ENCODE measurements at places on chromosomes 3 and 15.

- DNase-seq: no peak
Observed at GRCh38 chr3:48993834-48994233, 3.8 kb downstream of the P4HTM start.

DNA sequence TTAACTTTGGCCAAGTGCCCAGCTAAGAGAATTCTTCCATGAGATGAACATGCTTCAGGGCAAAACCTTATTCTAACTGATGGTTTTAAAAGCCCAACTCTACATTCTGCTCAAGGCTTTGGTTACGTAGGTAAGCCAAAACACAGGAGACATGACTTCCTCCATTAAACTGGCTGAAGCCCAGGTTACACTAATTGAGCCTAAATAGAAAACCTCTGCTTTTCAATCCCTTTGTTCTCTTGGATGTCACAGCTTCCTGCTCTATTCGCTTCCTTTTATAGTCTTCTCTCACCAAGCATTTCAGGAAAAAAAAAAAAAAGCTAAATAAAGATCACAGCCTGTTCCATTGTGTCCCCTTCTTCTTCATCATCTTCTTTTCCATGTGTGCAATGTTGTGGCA, 420.4 kb downstream of the TIGIT start:
- DNase-seq: no peak

DNA sequence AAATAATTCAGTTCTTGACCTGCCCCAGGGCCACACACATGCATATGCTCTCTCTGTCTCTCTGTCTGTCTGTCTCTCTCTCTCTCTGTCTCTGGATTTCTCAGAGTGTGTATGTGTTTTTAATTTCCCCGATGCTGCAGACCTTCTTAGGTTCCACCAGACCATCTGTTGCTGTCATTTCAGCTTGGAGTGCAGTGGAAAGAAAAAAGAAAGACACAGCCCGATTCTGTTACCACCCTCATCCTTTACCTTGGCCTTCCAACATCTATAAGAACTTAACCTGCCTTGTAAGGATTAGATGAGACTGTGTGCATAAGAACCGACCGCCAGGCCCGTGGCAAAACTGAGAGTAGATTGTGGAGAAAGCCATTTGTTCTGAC, 9.7 kb upstream of the PGPEP1L start:
- DNase-seq: no peak

GRCh38 chr3:123733805-123734526, 149.1 kb upstream of the HACD2 start:
- DNase-seq: no peak

- no peak for DNase-seq
Observed at GRCh38 chr3:141725036-141725435, 13.1 kb upstream of the RNF7 start.

DNA sequence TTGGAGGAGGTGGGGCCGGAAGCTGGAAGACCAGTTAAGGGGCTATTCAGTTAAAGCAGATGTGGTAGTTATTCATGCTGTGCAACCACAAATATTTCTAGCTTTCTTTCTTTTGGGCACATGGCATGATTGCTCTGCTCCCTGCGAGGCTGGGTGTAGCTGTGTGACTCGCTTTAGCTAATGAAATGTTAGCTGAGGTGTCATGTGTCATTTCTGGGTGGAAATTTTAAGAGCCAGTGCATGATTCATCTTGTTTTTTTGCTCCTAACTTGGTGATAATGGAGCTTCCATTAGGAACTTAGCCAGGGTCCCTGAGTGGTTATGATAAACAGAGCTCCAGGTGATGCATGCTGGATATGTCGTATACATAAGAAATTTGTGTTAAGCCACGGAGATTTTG, 300.6 kb downstream of the SATB1 start:
- DNase-seq: no peak

GRCh38 chr15:63480441-63480821, 24.0 kb upstream of the USP3 start:
- no peak for DNase-seq

DNA sequence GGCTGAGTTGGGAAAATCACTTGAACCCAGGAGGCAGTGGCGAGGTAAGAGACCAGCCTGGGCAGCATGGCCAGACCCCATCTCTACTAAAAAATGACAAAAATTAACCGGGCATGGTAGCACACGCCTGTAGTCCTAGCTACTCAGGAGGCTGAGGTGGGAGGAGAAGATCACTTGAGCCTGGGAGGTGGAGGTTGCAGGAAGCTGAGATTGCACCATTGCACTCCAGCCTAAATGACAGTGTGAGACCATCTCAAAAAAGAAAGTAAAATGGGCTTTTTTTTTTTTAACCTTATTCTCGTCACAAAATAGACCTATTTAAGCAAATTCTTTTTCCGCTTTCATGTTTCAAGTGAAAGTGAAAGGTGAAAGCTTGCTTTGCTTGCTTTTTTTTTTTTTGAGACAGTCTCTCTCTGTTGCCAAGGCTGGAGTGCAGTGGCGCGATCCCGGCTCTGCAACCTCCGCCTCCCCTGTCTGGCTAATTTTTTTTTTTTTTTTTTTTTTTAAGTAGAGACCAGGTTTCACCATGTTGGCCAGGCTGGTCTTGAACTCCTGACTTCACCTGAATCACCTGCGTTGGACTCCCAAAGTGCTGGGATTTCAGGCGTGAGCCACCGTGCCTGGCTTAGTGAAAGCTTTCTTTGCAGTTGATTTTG, 3.6 kb downstream of the PDIA3 start:
- DNase-seq: no peak

GRCh38 chr3:158458464-158458863, 112.5 kb upstream of the MLF1 start:
- no peak for DNase-seq

DNA sequence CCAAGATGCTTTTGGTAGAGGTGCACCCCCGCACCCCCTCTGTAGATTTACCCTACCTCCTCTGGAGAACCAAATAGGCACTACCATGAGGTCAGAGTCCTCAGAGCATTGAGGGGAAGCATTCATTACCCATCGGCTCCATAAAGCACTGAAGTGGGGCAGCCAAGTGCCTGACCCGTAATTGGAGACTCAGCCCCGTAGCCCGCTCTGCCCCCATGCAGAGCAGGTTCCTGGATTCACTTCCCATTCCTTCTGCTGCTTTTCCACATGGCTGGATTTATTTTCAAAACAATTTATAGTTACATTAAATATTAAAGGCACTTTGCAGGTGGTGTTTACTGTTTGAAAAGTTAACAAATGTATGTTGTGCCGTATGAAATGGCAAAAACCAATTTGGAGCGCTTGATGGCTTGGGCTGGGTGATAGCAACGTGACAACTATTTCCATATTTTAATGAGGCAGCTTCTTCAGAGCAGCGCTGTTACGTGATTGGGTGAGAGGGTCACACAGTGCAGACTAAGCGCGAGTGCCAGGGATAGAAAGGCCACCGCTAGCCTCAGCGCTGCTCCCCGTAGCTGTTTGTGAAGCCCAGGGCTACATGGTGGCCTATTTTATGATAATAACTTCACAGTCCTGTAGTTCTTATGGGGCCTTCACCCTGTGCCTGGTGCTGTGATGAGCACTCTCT, 373.8 kb upstream of the PROK2 start:
- no peak for DNase-seq

DNA sequence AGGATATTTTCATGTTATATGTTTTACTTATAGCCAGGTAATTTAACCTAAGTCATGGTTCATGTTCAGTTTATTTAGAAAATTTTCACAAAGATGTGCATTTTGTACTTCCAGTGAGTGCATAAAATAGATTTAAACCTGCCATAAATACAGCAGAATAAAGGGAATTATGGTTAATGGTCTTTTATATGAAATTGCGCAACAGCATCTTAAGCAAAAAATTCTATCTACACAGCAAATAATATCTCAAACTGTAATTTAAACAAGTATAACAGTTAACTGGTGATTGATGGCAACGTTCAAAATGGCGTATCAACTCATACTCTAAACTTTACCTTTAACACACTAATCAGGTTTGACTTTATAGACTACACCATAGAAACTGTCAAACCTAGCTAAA, 97.6 kb downstream of the ROBO1 start:
- DNase-seq: no peak

GRCh38 chr3:146715170-146715569, 110.0 kb upstream of the PLSCR5 start:
- DNase-seq: no peak

GRCh38 chr3:18070231-18070630, 327.8 kb upstream of the TBC1D5 start:
- no peak for DNase-seq
